Fibroblast of pulmonary artery (primary cell): ENCODE measurements at places on chromosomes 5 and 9.

- DNase-seq, result no peak
Measured at GRCh38 chr9:87818308-87818707, 64.4 kb upstream of the SPATA31E1 start.

DNA sequence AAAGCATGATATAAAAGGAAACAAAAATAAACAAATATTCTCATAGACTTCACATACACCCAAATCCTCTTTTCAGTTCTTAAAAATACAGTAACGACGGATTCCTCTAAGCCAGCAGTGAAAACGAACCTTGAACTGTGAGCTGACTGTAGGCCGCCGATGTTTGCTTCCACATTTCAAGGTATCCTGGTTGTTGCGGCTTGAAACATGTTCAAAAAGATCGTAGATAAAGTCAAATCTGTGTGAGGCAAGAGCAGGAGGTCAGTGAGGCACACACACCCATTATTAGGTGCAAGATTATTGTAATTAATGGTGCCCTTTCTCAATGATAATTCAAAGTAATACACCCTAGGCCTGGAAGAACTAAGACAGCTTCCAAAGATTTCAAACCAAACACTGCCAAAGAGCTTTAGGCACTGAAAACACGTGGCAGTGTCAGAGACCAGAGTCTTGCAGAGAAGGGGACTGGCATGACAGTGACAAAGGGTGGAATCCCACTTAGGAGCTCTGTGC lies 141.2 kb upstream of the RETREG1 start:
- no peak for DNase-seq

GRCh38 chr9:89177012-89177943 lies 1.3 kb downstream of the SHC3 start:
- DNase-seq, result peak; percentile 73

GRCh38 chr9:75140261-75140660 lies 51.9 kb downstream of the OSTF1 start:
- no peak for DNase-seq

GRCh38 chr5:87735923-87736322 lies 323.2 kb upstream of the CCNH start:
- DNase-seq, result no peak

GRCh38 chr9:84062538-84062937 lies 81.9 kb downstream of the RMI1 start:
- peak; percentile 7 for DNase-seq

GRCh38 chr5:6117212-6117611 lies 261.1 kb downstream of the MED10 start:
- no peak for DNase-seq

- no peak for DNase-seq
Measured at GRCh38 chr5:65695162-65695755, 26.6 kb downstream of the SGTB start.

- no peak for DNase-seq
Measured at GRCh38 chr5:82622711-82623514, 344.8 kb upstream of the RPS23 start.

DNA sequence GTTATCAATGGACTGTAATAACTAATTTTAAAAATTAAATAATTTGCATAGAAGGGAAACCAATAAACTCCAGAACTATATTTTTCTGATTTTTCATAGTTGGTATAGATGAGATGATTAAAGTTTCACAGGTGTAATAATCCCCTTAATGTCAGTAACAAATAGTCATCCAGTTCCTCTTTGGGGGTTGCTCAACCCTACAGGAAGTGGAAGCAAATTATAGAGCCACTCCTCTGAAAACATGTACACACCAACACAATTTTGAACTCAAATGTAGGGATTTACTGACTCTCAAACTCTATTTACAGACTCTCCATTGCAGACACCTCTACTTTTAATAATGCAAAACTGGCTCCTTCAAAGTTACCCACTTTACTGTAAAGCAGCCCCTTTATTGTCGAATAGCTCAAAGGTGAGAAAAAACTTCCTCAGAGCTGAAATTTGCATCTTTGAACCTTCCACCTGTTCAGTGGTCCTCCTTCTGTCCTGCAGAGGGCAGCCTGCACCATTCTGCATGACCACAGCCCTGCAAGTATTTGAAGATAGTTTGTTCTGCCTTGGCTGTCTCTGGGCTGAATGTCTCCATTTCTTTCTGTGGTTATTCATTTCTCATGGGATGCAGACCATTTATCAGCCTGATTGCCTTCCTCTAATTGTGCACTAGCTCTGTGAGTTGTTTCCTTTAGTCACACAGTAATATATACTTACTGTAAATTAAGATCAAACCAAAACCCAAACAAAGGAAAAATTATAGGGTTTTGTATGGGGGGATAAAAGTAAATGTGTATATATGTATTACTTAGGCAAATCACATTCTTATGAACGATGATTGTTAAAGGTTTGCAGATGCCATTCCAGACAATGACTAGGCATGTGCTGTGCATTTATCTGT lies 383.2 kb upstream of the SGCD start:
- DNase-seq, result peak; percentile 44

DNA sequence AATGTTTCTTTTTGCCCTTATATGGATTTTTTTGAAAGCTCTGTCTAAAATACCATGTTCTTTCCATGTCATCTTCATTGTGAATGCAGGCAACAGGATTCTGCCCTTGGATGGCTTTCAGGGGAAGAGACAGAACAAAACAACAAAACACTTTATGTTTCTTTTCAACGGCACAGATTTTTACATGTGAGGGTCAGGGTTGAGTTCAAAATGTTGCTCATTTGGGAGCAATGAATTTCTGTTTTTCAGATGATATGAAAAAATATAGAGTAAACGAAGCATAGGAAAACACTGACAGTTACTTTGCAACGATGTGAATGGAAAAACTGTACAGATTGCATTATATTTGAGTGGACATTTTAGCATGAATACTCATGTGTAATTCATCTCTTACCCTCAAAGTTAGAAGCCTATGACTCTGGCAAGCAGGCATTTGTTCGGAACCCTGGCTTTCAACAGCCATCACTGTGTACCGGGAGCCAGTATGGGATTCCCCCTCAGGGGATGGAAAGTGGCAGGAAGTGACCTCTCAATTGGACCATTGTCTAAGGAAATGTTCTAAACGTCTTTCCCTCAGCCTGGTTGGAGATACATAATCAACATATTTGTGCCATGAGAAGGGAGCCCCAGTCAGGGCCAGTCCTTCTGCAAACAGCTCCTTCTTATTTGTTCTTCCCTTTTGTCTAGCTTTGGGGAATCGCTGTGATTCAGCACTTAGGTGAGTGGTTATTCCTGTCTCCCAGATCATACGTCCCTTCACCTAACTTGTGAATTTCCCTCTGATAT lies 153.9 kb upstream of the MEF2C start:
- DNase-seq, result peak; percentile 8

DNA sequence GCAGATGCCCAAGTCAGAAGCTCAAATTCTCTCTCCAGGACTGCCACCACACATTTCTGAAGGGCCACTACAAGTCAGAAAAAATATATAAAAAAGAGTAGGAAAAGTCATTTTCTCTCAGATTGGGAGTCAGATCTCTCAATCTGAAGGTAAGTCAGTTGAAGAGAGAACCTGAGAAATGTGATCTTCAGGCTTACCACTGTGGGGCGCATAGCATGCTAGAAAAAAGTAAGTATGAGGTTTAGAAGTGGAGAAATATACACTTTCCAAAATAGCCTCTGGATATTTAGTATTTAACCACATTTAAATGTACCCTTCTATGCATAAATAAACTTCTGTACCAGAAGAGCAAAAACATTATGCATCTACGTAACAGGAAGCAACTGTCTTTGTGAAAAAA lies 800.7 kb upstream of the CTNND2 start:
- DNase-seq, result no peak

GRCh38 chr5:164498438-164498837 lies 993.0 kb downstream of the MAT2B start:
- DNase-seq, result no peak

GRCh38 chr5:59161221-59162105 lies 578.6 kb downstream of the RAB3C start:
- no peak for DNase-seq

- DNase-seq, result peak; percentile 89
Measured at GRCh38 chr9:127224883-127225739, 39.5 kb upstream of the GARNL3 start.

DNA sequence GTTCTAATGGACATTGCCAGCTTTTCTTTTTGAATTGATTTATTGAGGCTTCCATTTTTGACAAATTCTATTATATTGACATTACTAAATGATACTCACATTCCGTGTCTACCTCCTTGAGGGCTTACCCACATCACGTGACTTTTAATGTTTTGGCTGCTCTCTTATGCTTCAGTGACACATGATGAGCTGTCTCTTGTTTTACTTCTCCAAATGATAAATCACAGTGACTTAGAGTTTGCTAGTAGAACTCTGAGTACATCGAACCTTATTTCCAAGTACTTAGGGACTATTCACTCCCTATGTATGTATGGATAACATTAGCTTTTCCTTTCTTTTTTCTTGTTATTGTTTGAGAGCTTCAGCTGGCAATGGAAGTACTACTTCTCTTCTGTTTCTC lies 169.8 kb upstream of the KCNN2 start:
- DNase-seq, result no peak

DNA sequence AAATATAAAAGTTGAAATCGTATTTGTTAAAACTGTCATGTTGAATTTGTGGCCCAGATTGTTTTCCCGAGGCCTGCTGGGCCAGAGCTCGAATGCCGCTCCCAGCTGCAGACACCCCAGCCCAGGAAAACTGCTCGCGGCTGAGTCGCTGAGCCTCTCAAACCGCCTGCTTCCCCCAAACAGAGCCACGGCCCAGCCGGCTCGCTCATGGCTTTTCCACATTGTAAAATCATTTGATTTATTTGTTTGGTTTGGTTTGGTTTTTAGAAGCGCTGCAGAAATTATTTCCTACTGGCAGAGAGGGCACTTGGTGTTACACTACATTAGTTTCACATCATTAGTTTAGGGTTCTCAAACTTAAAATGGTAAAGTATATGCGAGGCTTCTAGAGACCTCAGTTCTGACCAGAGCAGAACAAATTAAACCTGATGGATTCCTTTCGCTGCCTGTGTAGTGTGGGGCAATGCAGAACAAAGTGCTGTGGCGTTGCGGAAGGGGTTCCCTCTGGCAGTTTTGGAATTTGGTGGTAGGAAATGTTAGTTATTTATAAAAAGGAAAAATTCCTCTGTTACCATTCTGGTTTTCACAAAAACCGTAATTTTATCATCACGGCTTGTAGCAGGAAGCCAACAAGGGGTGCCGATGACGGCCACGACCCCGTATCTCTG lies 156.5 kb upstream of the PITX1 start:
- no peak for DNase-seq

DNA sequence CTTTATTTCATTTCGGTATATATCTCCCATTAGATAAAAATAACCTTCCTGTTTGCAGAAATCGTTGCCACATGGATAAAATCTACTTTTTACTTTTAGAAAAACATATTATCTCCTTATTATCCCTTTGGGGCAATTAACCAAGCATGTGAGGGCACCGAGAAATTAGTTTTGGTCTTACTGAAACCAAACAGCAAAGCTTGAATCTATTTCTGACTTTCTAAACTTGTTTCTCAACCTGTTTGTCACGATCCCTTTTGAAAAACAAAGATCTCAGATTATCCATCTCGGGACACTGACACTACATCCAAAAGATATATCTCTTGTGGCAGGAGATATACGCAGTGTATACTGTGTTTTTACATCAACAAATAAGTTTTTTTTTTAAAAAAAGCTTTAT lies 2.3 kb downstream of the TUT7 start:
- DNase-seq, result no peak

DNA sequence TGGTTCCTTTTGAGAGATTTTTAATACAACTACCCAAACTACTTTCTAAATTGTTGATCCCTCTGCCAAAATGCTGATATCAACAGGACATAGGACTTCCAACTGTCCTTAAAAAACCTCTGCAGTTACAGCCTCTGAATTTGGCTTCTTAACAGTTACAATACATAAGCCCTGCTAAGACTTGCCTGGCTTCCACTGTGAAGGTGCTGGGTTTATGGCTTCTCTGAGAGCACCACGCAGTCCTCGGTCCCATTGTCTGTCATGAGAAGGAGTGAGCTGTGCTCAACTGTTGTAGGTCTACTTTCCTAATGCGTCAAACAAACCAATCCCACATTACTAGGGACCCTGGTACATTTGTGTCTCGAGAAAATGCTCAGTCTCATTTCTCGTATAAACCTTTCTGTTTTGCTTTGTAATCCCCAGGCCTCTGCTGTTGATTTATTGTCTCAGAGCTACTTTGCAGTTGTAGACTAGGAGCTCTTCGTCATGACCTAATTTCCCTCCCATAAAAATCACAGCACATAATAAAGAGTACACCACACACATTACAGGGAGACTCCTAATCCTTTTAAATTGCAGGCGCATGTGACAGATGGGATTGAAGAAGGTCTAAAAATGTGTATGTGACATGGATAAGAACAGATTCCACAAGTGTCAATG lies 274.9 kb downstream of the NR3C1 start:
- no peak for DNase-seq

- DNase-seq, result peak; percentile 65
Measured at GRCh38 chr9:104992659-104993058, 64.7 kb upstream of the ABCA1 start.

GRCh38 chr5:74469234-74469994 lies 171.1 kb downstream of the ENC1 start:
- no peak for DNase-seq

GRCh38 chr9:629146-629545 lies 212.4 kb upstream of the DMRT1 start:
- no peak for DNase-seq

DNA sequence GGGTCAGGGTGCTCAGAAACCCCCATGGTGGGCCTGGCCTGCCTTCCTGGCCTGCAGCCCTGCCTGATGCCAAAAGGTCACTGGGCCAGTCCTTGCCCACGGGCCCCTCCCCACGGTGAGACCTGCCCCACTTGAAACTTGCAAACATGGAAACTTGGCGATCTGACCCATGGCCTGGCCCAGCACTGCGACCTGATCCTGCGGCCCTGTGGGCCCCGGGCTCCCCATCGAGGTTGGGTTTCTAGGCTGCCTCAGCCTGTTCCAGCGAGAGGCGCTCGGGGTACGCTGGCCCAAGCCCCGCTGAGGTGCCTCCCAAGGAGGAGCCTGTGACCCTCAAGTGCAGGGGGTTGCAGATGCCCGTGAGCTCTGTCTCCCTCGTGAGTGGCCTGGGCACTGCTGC lies 37.5 kb upstream of the SLC6A19 start:
- no peak for DNase-seq

GRCh38 chr9:130461218-130461630 lies 16.5 kb downstream of the ASS1 start:
- peak; percentile 39 for DNase-seq

GRCh38 chr9:70940605-70941004 lies 180.8 kb downstream of the TRPM3 start:
- DNase-seq, result no peak

DNA sequence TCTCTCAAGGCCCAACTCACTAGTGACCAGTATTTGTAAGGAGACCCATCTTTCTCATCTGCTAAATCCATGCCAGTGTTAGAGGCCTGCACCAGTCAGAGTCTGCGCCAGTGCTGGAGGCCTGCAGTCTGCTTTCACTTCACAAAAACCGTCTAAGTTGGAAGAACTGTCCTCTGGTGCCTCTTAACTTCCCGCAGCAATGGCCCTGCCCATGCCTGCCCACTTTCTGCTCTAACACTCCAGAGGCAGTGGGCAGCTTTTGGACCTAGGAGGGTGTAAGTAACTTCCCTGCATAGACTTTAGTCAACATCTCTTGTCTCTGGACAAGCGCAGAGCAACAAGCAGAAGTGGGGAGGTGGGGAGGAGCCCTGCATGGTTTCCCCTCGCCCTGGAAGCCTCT lies 152.9 kb downstream of the AUH start:
- DNase-seq, result no peak

GRCh38 chr5:146884066-146884626 lies 5.6 kb upstream of the PPP2R2B start:
- DNase-seq, result no peak
